ENCODE measurements at places on chromosomes 12 and 14. TPM values are rescaled to one million over a fixed set of nuclear protein-coding genes. Genes with fewer than 3 reads are reported as not detected.
A peak's percentile ranks its signal among the peaks of the same experiment; 100 is the strongest.

CFAP54 gene
- 2.0 TPM for total RNA-seq

OR4K14 gene
- not detected for total RNA-seq

GRCh38 chr12:127355061-127355841 is 911.7 kb upstream of the TMEM132C start:
- DNase-seq, result peak; percentile 60

GRCh38 chr12:57012600-57013465 is 3.5 kb downstream of the TAC3 start:
- DNase-seq, result no peak

JAG2 gene
- 0.13 TPM for total RNA-seq

GRCh38 chr14:95774265-95775160 is 60.6 kb upstream of the TCL1A start:
- DNase-seq, result peak; percentile 56

- DNase-seq, result no peak
Observed at GRCh38 chr14:105377555-105378182, 20.7 kb upstream of the TEX22 start.

DNA sequence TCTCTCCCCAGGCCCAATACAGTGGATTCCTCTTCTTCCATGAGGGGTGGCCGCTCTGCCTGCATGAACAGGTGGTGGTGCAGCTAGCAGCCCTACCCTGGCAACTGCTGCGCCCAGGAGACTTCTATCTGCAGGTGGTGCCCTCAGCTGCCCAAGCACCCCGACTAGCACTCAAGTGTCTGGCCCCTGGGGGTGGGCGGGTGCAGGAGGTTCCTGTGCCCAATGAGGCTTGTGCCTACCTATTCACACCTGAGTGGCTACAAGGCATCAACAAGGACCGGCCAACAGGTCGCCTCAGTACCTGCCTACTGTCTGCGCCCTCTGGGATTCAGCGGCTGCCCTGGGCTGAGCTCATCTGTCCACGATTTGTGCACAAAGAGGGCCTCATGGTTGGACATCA is 3.8 kb downstream of the ARHGEF40 start:
- no peak for DNase-seq

C12orf54 gene
- total RNA-seq, result not detected

DNA sequence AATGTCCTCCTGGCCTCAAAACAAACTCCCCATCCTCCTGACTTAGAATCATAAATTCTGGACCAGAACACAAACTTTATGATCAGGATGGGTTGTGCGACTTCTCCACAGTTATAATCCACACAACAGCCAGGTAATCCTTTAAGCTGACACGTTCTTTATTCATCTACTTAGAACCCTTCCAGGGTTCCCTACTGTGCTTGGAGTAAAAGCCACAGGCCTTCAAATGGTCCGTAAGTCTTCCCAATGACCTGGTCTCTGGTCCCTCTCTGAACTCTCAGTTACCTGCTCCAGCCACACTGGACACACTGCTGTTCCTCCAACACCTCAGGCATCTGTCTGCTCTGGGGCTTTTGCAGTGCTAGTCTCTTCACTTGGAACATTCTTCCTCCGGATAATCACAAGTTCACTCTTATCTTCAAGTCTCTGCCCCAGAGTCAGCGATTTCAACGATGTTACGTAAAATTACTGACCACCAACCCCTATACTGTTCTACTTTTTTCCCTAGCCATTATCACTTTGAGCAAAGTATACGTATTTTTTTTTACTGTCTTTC is 1.7 kb upstream of the RNASE7 start:
- DNase-seq, result no peak

CLEC6A gene
- not detected for total RNA-seq

BDKRB2 gene
- 14.4 TPM for total RNA-seq

DNA sequence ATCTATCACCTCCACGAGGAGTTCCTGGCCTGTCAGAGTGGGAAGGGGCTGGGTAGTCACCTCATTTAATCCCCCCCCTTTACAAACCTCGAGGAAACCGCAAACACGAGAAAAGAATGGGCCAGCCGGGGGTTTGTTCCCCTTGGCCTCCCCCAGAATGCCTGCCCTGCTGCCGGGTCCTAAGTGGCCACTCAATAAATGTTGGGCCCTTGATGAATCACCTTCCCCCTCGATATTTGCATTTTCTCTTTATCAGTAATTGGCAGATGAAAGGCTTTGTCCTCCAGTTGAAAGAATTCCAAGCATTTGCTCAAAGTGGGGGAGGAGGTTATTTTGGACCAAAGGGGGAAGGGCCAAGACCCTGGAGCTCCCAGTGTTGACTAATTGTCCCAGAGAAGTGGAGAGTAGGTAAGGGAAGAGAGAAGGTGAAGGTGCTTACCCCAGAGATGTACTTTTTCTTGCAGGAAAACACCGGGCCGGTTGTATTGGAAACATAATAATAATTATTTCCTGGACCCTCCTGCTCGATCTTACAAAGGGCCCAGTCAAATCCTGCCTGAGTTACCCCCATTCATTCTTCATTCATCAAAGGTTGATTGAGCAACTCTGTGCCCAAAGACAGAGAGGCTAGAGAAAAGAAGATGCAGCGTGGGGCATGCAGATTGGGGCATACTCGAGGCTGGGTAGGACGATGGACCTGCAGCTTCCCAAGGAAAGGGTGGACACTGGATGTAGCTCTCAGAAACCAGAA is 1.9 kb upstream of the KDM2B start:
- peak; percentile 12 for DNase-seq

DNA sequence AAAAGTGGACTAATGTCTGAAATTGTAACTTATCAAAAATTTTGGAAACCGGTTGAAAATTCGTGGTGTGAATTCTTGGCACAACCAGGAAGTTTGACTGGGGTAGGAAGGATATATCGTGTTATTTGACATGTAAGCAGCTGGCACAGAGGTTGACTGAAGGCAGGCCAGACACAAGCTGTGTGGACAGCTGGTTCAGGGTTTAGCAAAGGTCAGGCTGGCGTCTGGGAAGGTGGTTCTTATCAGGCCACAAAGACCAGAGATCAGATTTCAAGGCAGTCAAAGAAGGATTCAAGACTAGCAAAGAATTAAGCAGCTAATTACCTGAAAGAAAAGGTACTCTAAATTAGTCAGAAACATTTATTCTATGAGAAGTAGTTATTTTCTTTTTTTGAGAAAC is 450.2 kb upstream of the MDGA2 start:
- DNase-seq, result no peak

FGD4 gene
- 3.5 TPM for total RNA-seq

DNA sequence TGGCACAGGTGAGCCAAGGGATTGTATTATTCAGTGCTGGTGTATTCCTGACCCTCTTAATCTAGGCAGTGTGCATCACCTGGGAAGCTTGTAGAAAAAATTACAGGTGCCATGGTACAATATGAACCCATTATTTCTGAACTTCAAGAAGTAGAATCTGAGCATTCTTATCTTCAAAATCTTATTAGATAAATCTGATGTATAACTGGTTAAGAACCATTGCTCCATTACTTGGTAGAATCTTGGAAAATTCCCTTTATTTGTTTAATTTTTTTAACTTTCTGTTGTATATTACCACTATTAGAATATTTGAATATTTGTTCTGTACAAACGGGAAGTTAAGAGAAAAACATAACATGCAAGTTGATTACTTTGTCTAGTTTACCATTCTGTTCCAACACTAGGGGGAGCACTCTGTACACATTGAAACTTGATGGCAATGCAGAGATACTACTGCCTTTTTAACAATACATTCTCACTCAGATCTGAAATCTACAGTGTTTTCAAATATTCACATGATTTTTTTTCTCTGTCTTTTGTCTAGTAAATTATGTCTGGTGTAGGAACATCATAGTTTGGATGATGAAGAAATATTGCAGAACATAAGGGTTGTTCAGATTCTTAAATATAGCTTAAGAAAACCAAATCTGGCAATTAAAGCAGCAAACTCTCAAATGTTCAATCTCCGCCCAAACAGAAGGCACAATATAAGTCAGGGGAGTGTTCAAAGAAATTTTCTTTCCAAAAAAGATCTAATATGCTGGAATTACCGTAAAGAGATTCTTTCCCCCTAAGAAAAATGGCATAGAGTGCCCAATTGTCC is 196.6 kb downstream of the PCNX1 start:
- DNase-seq, result peak; percentile 74

NPFF gene
- total RNA-seq, result not detected

GRCh38 chr14:35506461-35506860 is 27.5 kb upstream of the INSM2 start:
- no peak for DNase-seq

CAND1 gene
- 65.1 TPM for total RNA-seq

DNA sequence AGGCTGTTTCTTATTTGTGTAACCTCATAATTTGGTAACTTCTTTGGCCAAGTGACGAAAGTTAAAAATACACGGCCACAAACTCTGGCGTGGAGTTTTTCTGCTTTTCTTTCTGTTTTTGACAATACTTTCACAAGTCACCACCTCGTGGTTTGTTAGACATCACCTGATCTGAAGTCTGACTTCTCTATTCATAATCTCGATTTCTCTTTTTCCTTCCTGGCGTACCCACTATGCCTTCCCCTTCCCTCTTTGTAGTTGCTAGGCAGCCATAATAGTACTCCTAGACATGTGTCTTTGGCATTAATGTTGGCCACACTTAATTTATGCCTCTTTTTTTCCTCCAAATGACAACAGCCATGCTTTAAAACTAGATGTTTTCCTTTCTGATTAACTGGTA is 97.6 kb downstream of the POLR3B start:
- no peak for DNase-seq

DNA sequence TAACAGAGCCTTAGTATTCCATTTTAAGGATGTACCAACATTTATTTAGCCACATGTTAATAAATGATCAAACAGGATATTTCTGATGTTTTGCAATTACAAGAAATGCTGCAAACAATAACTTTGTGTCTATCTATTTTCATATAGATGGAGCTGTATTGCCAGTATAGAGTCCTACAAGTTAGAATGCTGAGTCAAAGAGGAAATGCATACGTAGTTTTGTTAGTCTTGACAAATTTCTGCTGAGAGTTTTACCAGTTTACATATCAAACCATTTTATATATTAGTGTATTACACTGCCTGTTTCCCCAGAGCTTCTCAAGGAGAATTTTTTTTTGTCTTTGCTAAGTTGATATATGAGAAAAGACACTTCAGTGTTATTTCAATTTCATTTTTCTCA is 541.7 kb downstream of the SLC16A7 start:
- DNase-seq, result no peak

CLEC4C gene
- not detected for total RNA-seq

ADAMTS20 gene
- total RNA-seq, result not detected

DNA sequence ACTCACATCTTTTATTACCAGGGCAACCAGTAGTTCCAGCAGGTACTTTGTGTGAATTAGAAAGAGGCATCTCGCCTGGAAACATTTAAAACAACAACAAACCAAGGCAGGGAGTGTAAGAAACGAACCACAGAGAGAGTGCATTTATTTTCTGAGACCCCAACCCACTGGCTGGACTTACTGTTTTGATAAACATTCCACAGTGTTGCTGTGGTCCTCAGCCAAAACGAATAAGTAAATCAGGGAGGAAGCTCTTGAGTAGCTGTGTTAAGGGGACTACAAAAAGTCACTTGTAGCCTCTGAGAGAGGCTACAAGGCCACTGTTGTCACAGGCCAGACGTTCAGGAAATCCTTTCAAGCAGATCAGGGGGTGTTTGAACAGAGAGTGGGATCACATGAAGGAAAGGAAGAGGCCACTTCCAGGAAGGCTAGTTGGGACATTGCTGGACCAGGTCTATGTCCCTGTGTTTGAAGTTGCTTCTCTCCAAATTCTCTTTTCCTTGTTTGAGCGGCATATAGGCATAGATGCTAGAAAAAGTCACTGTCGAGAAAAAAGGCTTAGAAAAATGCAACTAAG is 33.8 kb downstream of the DMAC2L start:
- DNase-seq, result no peak

DNA sequence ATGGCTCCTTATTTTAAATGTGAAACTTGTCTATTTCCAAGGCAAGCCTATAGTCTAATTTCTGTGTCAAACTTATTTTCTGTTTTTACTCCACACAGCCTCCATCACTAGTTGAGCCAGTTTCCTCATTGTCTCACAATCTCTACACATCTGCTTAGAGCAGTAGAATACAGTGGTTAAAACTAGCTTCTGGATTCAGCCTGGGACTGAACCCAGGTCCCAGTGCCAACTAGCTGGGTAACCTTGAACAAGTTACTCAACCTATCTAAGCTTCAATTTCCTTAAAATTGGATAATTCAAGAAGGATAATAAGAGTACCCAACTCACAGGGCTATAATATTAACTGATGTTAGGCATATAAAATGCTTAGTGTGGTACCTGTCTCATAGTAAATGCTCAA is 304.7 kb upstream of the NPAS3 start:
- DNase-seq, result no peak

GRCh38 chr14:75222208-75222701 is 45.8 kb upstream of the TMED10 start:
- DNase-seq, result peak; percentile 96
